IMR-90 (cell line): ENCODE measurements at places on chromosomes 2 and 18. TPM values are rescaled to one million over a fixed set of nuclear protein-coding genes. Genes with fewer than 3 reads are reported as not detected.

The EIPR1 gene
- 56.9 and 67.4 TPM in 2 replicates for total RNA-seq

The UPP2 gene
- total RNA-seq, result not detected in 2 replicates

The TMEM169 gene
- total RNA-seq, result 0.54 and 0.83 TPM in 2 replicates

The GPBAR1 gene
- under 0.01 TPM in 1 of 2 replicates, not detected in the other for total RNA-seq

The TM4SF20 gene
- total RNA-seq, result under 0.01 TPM in 2 replicates

The RAB31 gene
- 26.9 and 28.9 TPM in 2 replicates for total RNA-seq

The ACADL gene
- total RNA-seq, result not detected in 2 replicates

The TBC1D8 gene
- total RNA-seq, result 0.83 and 1.3 TPM in 2 replicates

The KCNJ3 gene
- not detected in 2 replicates for total RNA-seq

The C2orf81 gene
- under 0.01 and 0.18 TPM in 2 replicates for total RNA-seq

The NBAS gene
- 88.9 and 105 TPM in 2 replicates for total RNA-seq

The C2orf66 gene
- not detected in 2 replicates for total RNA-seq

The SLC5A7 gene
- not detected in 2 replicates for total RNA-seq

The ANKRD30B gene
- total RNA-seq, result not detected in 2 replicates

The MYO1B gene
- 116 and 167 TPM in 2 replicates for total RNA-seq

The LDLRAD4 gene
- total RNA-seq, result not detected in 2 replicates

The NTSR2 gene
- not detected in 2 replicates for total RNA-seq

The PLB1 gene
- 0.90 and 1.4 TPM in 2 replicates for total RNA-seq

The TSPYL6 gene
- not detected in 2 replicates for total RNA-seq

The HOXD12 gene
- total RNA-seq, result not detected in 2 replicates

The IL36A gene
- total RNA-seq, result not detected in 2 replicates

The IL18RAP gene
- not detected in 2 replicates for total RNA-seq

The CIAO1 gene
- 85.5 and 94.3 TPM in 2 replicates for total RNA-seq

The IL1RN gene
- not detected in 2 replicates for total RNA-seq

The GNAL gene
- 0.28 and 0.36 TPM in 2 replicates for total RNA-seq

The GPR75 gene
- total RNA-seq, result 1.4 and 1.7 TPM in 2 replicates

The ALPP gene
- not detected in 2 replicates for total RNA-seq

The SH3RF3 gene
- 3.4 and 3.9 TPM in 2 replicates for total RNA-seq

The TFCP2L1 gene
- not detected in 2 replicates for total RNA-seq

The BBS5 gene
- total RNA-seq, result 1.4 and 1.9 TPM in 2 replicates

The NFATC1 gene
- 0.28 and 0.36 TPM in 2 replicates for total RNA-seq

The G6PC2 gene
- not detected in 2 replicates for total RNA-seq

The ANKRD29 gene
- under 0.01 and 0.18 TPM in 2 replicates for total RNA-seq
